Hematopoietic multipotent progenitor cell treated with erythropoietin and hydrocortisone succinate and interleukin-3 and kit ligand, for 8 days (in vitro differentiated cells): ENCODE measurements at places on chromosomes 16 and 17.

DNA sequence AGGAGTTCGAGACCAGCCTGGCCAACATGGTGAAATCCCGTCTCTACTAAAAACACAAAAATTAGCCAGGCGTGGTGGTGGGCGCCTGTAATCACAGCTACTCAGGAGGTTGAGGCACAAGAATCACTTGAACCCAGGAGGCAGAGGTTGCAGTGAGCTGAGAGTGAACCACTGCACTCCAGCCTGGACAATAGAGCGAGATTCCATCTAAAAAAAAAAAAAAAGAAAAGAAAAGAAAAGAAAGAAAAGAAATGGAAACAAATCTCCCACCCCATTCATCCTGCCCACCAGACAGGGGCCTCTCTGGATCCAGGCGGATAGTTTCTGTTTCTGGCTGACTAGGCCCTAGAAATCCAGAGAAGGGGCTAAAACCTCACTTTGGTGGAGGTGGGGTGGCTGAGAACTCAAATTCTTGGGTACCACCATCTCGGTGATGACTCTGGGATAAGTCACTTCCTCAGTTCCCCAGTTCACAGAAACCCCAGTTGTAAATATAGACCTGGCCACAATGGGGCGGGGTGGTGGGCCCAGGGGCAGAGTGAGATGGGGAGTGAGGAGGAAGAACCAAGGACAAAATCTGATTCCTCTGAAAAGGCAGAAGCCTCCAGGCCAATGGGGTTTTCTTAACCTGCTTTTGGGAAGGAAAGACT lies 22.2 kb downstream of the SOCS1 start:
- DNase-seq: peak; percentile 53

DNA sequence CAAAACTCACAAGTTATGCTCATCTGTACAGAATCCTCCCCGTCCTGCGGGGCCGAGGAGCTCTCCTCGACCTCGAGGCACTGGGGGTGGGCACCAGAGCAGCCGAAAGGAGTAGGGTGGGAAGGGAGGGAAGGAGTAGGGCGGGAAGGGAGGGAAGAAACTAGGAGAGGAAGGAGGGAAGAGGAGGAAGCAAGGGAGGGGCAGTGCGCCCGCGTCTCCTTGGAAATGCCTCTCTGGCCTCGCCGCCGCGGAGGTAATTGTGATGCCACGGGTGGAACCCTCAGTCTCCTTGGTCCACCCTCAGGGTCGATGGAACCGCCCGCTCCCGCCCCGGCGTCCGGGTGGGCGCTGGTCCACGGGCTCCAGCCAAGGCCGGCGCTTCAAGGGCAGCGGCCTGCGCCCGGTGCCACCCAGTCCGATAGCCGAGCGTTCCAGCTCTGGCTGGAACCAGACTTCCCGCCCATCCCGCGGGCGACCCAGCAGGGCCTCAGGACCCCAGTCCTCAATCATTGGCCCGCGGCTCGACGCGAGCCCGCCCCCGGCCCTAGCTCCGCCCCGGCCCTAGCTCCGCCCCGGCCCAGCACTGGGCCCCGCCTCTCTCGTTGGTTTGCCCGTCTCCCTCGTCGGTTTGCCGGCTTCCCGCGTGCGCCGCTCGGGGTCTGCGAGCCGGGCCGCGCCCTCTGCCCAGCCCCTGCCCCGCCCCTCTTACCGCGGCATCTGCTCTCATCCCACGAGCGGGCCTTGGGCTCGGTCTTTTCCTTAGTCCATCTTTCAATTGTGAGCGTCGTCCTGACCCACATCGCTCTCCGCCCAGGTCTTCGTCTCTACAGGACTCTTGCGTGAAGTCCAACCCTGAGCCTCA lies 596 bp downstream of the PROCA1 start:
- peak; percentile 90 for DNase-seq

DNA sequence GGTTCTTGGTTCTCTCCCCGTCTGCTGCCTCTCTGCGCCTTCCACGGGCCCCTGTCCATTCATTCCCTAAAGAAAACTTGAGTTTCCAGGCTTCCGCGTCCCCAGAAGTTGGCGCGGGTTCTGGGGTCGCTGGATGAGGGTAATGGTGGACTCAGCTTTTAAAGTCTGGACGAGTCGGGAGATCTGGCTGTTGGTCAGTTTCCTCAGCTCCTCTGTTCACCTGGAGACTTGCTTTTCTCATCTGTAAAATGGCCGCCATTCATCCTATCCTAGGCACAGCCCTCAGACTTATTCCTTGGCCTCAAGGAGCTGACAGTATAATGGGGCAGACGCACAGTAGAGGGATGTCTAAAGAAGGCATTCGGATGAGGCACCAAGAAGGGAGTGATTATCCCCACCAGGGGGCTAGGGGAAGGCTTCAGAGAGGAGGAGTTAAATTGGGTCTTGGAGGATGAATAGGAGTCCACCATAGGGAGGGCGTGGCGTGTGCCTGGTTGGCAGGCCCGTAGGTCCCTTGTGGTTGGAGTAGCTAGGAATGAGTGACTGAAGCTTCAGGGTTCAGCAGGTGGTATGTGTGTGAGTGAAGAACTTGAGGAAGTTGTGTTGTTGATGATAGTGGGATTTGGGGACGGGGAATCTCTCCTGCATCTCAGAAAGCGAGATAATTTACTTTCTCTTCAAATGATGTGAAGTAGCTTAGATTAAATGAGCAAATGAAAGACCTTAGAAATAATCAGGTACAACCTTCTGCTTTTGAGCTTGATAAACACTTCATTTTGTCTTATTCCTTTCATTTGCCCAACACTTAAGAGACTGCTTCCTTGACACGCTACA lies 652 bp downstream of the VPS35L start:
- peak; percentile 88 for DNase-seq

GRCh38 chr17:18241229-18241871 lies 15.9 kb downstream of the LLGL1 start:
- DNase-seq: no peak

GRCh38 chr16:47780213-47780875 lies 319.2 kb downstream of the PHKB start:
- no peak for DNase-seq
